ENCODE measurements at places on chromosomes 3 and 15.

DNA sequence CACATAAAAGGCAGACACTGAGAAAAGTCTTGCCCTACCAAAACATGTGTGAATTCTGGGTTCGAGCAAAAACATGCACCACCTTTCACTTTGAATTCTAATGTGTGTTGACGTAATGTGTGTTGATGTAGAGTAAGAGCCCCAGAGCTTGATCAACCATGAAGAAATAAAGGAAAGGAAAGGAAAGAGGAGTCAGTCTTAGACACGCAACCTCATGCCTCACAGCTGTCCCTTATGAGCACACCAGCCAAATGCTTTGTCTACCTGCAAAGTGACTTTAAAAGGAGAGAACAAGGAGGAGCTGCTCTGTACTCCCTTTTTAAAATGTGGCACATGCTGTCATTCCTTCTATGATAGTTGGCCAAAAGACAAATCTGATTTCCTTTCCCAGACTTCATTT is 80.8 kb downstream of the RFTN1 start:
- DNase-seq, result no peak

GRCh38 chr3:50600841-50601591 is 10.6 kb downstream of the CISH start:
- DNase-seq, result peak; percentile 82

GRCh38 chr15:77195586-77195985 is 124.7 kb upstream of the TSPAN3 start:
- DNase-seq, result no peak

DNA sequence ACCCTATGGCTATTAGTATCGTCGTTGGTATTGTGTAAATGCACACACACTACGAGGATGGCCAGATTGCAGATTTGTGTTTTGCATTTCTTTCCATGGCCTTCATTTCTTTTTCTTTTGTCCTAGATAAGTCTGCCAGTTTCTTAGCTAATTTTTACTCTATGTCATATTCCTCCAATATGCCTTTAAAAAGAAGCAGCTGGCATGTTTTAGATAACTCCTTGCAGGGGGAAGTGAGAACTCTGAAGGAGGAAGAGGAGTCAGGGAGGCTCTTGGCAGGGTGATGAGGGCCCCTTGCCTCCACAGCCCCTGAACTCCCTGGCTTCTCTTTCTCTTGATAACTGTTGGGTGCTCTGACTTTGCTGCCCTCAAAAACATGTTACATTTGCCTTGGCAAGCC is 244.0 kb downstream of the GABRG3 start:
- no peak for DNase-seq

DNA sequence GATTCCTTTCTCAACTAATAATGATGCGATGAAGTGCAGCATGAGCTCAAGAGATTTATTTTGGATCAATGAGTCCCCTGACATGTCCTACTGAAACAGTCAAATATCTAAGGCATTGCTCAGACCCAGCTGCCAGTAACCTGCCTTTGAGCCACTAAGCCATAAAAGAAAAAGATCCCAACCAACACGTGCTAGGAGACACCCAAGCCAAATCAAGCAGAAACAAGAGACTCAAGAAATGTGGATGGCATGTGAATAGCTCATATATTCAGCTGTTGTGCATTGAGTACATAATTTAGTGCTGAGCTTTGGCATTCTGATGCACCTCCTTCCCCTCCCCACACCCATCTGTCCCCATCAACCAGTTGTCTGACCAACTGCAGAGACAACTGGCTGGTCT is 29.2 kb downstream of the GJD2 start:
- DNase-seq, result no peak

DNA sequence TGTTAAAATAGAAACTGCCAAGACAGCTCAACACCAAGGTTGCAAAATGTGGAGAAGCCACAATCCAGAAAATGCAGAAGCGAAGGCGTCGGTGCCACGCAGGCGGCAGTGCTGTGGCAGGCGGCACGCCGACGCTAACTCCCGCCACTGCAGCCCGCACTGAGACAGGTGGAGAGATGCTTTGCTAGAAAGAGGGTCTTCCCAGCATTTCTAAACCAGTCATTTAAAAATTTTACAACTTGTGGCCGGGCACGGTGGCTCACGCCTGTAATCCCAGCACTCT is 23.2 kb downstream of the CYFIP1 start:
- DNase-seq, result no peak

DNA sequence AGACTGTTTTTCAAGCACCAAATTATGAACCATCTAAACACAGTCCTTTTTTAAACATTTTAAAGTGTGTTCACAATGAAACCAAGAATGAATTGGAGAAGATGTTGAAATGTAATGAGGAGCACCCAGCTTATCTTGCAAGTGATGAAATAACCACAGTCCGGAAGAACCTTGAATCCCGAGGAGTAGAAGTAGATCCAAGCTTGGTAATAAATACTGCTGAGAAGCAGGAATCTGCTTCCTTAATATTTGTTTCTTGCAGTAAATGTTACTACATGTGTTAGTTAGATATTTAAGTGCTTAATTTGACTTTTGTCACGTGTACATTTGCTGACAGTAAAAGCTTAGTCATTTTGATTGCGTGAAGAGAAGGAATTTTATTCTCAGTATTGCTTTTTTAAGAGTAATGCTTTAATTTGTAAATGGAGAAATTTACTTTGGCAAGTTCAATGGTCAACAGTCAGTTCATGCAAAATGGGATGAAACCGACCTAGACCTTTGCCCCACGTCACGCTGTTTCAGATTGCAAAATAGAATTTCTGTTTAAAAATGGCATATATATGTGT is 69.8 kb downstream of the OPA1 start:
- no peak for DNase-seq

- DNase-seq, result no peak
Measured at GRCh38 chr3:172869784-172870518, 119.4 kb downstream of the ECT2 start.

- DNase-seq, result peak; percentile 56
Measured at GRCh38 chr3:169914321-169914720, 2.9 kb downstream of the SAMD7 start.

- no peak for DNase-seq
Measured at GRCh38 chr3:212432-212831, 15.9 kb downstream of the CHL1 start.

DNA sequence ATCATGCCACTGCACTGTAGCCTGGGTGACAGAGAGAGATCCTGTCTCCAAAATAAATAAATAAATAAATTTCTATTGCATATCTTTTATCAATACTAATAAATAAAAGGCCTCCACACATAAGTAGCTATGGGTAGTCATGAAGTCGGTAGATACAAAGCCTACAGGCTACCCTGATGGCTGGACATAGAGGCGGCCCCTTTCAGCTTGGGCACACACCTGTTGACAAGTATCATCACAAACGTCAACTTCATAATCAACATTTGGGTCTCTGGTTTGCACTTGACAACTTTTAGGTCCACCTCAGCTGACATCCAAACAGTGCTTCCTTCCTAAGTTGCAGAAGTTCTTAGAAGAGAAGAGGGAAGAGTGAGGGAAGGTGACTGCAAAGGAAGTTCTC is 53.4 kb downstream of the ITGA11 start:
- no peak for DNase-seq

- no peak for DNase-seq
Measured at GRCh38 chr3:46833346-46834300, 29.6 kb downstream of the MYL3 start.

DNA sequence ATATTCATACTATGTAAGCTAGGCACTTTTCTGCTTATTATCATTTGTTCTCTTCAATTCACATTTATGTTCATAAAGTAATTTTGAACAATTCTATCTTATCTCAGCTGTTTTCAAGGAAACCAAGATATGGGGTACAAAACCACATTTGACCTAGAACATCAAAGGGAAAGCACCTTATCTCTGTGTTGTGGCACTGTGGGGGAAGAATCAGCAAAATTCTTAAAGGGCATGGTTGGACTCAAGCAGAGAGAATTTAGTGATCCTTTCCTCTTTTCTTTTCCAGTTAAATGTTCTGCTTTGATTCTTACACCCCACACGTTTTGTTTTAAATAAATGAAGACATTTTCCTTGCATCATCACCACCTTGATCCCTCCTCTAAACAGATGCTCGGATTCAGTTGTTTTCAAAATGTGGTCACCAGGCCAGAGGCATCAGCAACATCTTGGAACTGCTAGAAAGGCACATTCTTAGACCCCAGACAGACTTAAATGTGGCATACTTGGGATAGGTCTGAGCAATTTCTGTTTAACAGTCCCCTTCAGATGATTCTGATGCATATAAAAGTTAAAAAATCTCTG is 128.4 kb upstream of the TP63 start:
- no peak for DNase-seq

DNA sequence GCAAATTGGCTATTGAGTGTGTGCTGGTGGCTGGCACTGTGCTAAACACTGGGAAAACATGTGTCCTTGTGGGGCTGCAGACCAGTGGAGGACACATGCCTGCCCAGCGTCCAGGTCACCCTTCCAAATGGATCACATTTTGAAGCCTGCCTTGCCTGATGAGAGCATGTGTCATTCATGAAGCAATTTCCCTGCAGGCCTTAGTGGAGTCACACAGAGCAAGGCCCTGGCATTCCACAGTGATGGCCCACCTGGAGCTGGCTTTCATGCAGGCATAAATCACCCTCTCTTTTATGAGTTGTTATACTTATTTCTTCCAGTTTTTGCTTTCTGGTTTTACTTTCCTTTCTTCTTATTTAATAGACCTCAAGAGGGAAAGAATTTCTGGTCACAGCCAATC is 219.5 kb downstream of the EPHB1 start:
- DNase-seq, result no peak

DNA sequence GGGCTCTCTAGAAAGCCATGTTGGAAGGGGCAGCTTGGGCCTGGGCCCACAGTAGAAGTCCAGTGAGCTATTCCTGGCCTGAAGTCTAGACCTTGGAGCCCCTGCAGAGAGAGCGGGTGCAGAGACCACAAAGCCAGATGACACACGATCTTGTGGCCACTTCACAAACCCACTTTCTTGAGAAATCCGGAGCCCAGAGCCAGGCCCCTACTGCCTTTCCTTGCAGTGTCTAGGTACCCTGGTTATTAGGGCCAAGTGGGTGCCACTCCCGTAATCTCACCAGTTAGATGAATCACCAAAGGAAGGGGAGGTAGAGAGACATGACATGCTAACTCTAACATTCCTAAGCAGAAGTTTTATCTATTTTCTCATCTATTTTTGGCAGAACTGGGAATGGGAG is 72.5 kb upstream of the ADAMTSL3 start:
- DNase-seq, result no peak

- no peak for DNase-seq
Measured at GRCh38 chr3:47663630-47664240, 85.1 kb upstream of the CSPG5 start.

DNA sequence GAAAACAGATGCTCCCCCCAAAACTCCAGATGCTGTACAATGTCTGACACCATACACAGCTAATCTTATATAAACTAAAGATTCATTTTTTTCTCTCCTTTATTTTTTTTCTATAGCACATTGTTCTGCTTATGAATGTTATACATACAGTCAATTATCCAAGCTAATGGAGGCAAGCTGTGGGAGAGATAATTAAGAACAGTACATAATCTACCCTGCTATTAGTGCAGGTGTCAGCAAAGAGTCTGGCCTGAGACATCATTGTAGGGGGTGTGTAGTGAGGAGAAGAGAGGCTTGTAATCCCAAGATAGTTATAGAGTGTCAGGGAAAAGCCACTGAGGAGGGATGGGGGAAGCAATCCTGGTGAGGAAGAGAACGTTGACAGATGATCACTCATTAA is 25.4 kb upstream of the CHMP2B start:
- no peak for DNase-seq

Data from BE2C (cell line).